ENCODE measurements at places on chromosomes 2 and 18.

DNA sequence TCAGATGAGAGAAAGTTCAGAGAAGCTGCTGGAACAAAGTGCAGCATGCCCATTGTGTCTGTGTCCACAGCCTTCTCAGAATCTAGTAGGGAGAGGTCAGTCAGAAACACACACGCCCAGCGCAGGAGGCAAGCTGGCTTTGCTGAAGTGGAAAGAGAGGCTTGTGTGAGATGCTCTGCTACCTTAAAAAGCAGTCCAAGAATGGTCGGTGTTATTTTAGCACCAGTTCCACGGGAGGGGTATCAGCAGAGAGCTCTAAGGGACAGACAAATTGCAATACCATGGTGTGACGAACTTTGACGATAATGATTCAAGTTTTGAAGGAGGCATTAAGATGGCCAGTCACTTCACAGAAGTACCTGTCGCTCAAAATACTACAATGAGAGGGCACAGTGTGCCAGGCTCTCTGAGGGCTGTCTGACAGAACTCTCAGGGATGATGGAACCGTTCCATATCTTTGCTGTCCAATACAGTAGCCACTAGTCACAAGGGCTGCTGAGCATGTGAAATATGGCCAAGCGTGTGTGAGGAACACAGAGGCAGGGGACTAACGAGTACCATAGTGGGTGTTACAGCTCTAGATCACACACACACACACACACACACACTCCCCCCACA is 237.5 kb upstream of the TMEM200C start:
- DNase-seq: no peak

- DNase-seq: no peak
These were observed 650.1 kb downstream of the SLC4A3 start for GRCh38 chr2:220277445-220277975.

DNA sequence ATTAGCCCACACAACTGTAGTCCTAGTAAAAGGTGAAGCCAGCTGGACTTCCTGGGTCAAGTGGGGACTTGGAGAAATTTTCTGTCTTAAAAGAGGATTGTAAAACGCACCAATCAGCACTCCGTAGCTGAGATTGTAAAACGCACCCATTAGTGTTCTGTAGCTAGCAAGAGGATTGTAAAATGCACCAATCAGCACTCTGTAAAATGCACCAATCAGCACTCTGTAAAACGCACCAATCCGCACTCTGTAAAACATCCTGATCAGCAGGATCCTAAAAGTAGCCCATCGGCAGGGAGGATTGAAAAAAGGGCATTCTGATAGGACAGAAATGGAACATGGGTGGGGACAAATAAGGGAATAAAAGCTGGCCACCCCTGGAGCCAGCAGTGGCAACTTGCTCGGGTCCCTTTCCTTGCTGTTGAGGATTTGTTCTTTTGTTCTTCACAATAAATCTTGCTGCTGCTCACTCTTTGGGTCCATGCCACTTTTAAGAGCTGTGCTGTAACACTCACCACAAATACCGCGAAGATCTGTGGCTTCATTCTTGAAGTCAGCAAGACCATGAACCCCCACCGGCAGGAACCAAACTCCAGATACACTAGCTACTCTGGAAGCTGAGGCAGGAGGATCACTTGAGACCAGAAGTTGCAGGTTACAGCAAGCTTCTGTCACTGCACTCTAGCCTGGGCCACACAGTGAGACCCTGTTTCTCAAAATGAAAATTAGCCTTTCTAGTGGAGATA is 102.6 kb downstream of the HS6ST1 start:
- no peak for DNase-seq

DNA sequence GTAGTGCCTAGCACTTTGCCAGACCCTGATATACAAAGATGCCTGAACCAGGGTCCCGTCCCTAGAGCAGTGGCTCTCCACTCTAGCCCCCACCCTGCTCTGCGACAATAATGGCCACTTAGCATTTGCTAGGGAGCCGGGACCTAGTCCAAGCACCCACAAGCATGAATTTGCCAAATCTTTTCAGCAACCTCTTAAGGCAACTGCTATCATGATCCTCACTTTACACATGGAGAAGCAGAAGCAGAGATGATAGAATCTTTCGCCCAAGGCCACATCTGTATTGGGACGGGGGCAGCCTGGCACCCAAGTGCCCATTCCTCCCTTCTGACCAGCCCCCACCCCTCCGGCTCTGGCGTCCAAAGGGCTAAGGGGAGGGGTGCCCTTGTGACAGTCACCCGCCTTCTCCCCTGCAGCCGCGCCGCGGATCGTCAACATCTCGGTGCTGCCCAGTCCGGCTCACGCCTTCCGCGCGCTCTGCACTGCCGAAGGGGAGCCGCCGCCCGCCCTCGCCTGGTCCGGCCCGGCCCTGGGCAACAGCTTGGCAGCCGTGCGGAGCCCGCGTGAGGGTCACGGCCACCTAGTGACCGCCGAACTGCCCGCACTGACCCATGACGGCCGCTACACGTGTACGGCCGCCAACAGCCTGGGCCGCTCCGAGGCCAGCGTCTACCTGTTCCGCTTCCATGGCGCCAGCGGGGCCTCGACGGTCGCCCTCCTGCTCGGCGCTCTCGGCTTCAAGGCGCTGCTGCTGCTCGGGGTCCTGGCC is 13.0 kb downstream of the SIGLEC15 start:
- DNase-seq: no peak

DNA sequence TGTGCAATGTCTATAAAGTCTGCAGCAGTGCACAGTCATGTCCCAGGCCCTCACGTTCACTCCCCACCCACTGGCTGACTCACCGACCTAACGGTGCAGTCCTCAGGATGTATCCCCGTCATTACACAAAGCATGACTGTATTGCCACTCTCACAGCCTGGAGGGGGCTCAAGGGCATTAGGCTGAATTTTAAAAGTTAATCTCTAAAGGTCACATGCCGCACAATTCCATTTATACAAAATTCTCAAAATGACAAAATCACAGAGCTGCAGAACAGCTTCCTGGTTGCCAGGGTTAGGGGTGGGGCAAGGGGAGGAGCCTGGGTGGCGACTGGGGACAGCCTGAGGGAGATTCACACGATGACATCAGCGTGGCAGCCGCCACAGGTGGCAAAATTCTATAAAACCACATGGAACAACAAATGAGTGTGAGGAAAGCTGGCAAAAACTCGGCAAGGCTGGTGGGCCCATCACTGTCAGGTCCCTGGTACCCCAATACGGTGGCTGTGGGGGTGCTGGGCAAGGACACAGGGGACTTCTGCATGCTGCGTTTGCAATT is 97.6 kb downstream of the NDUFA10 start:
- peak; percentile 46 for DNase-seq

GRCh38 chr18:48711651-48712486 is 173.0 kb downstream of the CTIF start:
- peak; percentile 41 for DNase-seq
